Activated CD8-positive, alpha-beta memory T cell treated with anti-CD3 and anti-CD28 coated beads for 1 hour (primary cell): ENCODE measurements at places on chromosomes 13 and 19.
A peak's percentile ranks its signal among the peaks of the same experiment; 100 is the strongest.

DNA sequence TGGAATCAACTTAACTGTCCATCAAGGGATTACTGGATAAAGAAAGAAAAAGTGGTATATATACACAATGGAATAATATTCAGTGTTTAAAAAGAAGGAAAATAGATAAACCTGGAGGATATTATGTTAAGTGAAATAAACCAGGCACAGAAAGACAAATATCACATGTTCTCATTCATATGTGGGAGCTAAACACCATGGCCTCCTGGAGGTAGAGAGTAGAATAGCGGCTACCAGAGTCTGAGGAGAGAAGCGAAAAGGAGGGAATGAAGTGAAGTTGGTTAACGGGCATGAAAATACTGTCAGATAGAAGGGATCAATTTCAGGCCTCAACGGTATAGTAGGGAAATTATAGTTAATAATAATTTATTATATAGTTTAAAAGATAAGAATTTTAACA lies 147.5 kb upstream of the OBI1 start:
- DNase-seq: no peak

DNA sequence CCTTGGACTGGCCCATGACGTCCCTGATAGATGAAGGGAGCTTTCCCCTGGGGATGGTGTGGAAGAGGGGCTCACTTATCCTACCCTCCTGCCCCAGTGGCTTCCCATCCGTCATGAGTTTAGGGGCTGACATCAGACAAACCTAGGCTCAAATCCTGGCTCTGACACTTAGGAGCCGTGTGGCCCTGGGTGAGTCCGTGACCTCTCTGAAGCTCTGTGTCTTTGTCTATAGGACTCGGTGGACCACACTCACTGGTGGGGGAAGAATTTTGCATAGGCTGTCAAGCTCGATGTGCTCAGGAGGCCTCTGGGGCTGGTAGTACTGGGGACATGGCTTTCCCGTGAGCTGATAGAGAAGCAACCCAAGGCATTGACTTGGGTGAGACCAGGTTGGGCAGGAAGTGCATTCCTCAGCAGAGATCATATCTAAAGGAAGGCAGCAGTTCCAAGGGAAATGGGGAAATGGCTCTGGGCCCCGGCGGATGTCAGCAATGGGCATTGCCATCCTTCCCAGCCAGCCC lies 17.4 kb upstream of the AP1M2 start:
- peak; percentile 3 for DNase-seq

DNA sequence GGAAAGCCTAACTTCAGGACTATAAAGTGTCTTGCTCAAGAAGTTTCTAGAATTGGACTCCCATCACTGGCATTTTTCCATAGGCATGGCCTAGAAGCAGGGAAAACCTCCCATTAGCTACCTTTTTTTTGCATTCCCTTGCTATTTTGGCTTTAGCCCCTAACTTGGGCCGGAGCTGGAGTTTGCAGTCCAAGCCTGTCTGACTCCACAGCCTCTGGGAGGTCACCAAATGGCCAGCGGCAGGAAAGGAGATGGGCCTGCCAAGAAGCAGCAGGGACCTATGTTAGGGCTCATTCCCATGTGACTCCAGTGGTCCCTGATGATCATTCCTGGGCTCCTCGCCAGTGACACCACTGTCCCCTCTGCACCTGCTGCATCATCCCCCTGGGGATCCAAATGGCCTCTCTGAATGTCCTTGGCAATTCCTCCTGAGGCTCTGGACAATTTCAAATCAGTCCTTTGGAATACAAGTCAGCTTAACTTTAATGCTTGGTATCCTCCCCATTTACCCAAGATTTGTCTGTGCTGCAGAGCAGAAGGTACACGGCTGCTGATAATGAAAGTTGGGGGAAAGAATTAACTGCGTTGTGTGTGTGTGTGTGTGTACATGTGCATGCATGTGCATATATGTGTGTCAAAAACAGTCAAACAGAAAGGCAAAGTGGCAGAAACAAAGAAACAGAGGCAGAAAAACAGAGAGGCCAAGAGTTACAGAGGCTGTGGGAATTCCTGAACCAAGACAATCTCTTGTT lies 69.8 kb upstream of the SERP2 start:
- no peak for DNase-seq

DNA sequence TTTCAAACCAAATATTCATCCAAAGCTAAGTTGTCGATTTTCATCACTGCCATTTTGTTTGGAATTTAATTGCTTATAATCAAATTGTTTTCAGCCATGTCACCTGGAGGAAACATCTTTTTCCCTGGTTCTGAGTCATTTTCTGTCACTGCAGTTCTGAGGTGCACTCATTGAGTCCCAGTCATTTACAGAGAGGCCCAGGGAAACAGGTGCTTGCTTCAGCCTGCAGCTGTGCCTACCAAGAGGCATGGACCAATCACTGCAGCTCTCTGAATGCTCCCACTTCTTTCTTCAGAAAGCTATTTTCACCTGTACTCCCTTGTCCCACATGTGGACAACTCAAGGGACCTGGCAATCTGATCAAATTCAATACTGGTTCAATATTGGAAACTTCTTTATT lies 308.1 kb downstream of the COG6 start:
- DNase-seq: no peak

GRCh38 chr13:52374873-52375411 lies 31.0 kb downstream of the THSD1 start:
- no peak for DNase-seq

DNA sequence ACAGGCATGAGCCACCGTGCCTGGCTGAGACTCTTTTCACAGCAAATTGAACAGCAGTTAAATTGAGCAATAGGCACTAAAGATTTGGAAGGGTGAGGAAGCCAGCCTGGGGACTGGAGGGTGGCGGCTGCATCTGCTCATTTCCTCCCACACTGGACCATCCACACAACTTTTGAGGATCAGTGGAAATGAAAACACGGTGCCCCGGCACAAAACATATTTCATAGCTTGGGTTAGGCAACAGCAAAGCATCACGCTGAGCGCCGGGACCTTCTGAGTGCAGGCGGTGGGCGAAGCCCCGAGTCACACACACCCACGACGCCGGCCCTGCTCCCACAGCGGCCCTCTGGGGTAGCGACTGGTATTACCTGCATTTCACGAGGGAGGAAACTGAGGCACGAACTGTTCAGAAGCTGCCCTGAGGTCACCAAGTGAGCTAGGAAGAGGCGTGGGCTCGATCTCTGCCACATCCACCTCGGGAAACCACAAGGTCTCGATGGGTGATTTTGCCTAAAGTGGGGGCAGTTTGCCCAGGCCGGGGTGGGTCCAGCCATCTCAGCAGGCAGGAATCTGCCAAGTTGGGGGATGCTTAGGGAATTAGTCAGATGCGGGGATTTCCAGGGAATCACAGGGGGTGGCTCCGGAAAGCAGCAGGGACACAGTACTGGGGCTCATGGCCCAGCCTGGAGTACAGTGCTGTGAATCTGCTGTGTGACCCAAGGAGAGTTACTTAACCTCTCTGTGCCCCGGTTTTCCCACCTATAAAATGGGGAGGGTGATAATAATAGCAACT lies 3.5 kb upstream of the SBNO2 start:
- no peak for DNase-seq

GRCh38 chr19:42114412-42114811 lies 17.8 kb downstream of the POU2F2 start:
- no peak for DNase-seq

DNA sequence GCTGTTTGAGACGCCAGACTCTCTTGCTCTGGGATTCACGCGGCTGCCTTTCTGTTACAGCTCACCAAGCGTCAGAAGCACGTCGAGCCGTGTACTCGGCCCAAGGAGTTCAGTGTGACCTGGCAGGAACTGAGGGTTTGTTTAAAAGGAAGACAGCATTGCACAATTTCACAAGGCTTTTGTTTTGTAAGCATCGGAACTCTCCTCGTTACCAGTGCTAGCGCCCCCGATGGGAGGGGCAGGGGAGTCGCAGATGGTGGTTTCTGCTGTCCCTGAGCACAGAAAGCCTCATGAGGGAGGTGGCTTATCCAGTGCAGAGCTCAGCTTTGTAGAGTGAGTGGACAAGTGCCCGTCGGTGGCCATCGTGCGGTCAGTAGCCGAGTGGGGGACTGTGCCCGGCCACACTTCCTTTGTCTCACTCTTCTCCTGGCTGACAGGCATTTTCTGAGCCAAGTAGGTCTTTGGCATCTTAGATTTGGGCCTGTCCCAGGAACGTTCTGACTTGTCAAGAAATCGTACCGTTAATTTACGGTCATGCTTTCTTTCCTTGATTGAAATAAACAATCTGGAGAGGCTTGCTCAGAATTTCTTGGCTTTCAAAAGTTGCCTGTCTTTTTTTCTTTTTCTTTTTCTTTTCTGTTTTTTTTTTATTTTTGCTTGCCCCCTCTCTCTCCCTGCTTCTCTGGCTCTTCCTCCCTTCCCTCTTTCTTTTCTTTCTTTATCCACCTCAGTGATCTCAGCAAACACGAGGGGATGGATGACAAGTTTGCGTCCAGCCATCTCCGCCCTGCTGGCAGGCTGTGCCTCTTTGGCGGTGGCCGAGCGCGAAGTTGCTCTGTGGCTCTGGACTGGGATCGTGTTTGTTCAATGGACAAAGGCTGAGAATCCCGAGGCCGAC lies 7.7 kb downstream of the KDM4B start:
- no peak for DNase-seq

DNA sequence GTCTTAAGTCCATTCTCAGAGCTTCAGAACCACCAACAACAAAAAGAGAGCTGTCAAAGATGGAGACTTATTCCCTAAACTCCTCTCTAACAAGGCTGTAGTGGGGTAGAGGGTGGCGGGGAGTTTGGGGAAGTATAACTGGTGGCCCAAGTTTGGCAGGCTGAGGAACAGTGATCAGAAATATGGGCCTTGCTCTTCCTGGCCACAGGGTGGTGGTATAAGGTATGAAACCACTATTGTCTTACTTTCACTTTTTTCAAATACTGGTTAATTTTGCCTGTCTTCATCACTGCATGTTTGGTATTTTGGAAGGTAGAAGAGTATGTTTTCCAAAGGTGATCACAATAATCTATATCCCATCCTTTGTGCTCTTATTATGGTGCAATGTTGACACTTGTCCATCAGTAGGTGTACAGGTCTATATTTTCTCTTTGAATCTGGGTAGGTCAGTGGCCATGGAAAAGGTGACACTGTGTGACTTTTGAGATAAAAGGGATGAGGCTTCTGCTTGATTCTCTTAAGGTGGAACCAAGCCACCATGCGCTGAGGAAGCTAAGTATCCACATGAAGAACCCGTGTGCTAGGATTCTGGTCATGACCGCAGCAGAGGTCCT lies 23.2 kb upstream of the GPC5 start:
- DNase-seq: no peak

- DNase-seq: no peak
These were observed 1.8 kb downstream of the ZNF460 start for GRCh38 chr19:57282011-57282643.

- no peak for DNase-seq
These were observed 309 bp downstream of the LMTK3 start for GRCh38 chr19:48511321-48511731.

GRCh38 chr13:94967183-94968039 lies 255.1 kb upstream of the SOX21 start:
- no peak for DNase-seq

- DNase-seq: no peak
These were observed 971 bp downstream of the ATCAY start for GRCh38 chr19:3881272-3882040.

DNA sequence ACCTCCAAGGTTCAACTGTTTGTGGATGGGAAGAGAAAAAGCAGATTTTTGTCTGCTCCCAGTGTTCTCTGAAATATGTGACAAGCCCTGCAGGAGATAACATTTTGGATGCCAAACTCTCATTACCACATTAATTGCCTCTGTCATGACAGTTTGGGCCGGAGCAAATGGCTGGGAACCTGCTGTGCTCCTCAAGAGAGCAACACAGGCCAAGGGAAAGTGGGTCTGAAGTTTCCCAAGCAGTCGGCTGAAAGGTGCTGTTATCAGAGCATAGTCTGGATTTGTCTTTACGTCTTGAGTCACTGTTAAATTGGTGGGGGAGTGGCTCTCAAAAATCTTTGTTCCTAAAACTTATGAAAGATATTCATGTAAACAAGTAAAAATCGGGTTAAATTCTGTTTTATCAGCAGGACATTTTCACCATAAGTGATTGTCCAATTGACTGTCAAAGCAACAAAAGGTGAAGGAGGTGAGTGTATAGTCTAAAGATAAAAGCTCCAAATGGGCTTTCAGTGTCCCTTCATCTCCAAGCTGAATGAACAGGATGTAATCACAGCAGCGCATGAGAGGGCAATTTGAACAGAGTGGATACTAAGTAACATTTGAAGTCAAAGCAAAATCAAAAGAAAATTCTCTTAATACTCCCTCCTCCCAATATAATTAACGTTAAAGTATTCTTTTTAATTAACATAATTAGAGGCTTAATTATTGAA lies 844.8 kb downstream of the PCDH17 start:
- no peak for DNase-seq
